ENCODE measurements at places on chromosomes 7 and 10.

DNA sequence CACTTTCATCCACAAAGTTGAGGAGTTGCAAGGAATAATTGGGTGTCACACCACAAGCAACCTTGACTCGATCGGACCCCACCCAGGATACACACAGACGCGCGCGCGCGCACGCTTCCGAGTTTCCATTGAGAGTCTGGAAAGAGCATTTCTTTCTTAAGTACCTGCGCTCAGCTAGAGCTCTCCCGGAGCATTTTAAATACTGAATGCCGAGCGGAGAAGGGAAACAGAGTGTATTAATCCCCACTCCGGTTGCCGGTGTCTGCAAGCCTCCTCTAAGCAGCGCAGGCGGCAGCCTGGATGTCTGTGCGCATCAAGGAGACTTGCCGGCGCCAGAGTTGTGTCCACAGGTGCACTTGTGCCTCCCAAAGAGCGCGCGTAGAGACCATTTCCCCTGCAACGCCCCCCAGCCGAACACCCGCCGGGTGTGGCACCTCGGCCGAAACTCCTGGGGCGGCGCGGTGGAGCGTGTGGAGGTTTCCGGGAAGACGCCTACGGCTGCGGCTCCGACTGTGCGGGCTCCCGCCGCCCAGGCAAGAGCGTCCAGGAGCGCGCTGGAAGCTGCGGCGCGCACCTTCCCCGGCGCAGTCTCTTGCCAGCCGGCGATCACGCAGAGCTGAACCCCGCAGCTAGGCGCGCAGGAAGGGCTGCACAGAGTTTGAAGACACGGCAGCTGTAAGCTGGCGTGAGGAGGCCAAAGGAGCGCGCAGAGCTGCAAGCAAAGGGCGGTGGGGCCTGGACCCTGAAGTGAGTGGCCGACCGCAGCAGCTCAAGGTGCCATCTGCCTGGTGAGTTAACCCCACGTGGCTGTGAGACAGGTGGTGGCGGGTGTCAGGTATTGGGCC lies 1.1 kb upstream of the FEZF1 start:
- no peak for DNase-seq

DNA sequence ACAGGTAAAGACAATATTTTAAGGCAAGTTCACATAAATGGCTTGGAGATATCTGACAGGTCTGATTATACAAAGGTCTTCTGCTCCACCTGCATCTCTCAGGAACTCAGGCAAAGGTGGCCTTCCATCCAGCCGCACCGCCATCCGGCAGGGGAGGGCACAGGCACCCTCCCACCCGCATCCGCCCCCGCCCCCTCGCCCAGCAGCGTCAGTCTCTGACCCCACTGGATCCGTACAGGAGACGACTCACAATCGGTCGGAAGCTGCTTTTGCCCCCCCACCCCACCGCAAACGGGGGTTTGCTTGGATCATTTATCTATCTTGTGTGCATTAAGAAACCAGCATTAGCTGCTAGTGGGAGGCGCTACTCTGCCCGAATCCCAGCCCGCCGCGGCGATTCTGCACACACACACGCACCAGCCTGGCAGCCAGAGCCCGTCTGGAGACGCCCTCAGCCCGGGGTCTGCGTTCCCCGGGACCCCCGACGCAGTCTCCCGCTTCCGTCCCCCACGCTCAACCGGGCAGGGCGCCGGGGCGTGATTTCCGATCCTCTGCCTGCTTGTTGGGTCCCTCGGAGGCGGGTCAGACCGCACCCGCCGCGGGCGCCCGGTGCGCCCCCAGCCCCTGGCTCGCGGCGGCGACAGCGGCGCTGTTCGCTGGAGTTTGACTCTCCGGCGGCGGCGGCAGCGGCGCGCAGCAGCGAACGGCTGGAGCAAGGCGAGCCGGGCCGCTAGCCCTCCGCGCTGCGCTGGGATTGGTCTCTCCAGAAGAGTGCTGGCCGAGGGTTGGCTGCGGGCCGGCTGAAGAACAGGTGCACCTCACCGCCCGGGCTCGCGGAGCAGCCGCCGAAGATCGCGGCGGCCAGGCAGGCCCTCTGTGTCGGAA lies 820 bp upstream of the NRG3 start:
- no peak for DNase-seq

DNA sequence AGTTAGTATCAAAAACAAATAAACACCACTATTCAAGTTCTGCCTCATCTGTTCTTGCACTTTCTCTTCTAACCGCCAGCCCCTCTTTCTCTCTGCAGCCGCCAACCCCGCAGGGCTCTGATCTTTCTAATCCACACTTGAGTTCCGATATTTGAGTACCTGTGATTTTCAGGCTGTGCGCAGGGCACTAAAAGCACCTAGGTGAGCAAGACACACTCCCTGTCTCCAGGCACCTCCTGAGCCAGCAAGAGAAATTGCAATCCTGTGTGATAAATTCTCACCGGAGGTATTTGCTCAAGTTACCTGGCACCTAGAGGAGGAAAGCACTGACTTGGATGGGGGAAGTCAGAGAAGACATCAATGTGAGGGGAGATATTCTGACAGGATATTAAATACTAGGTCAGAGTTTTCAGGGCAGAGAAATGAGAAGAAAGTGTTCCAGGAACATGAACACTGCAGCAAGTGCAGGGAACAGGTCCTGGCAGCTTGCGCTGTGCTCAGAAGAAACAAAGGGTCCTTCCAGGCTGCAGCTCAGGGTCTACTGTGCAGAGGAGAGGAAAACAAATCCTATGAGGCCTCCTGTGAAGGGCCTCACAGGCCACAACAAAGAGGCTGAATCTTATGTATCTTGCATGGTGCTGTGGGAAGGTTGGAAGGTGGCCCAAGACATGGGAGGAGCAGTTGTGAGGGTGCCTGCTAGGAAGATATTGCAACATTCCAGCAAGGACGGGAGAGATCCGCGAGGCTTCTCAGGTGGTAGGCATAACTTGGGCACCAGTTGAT lies 568.7 kb upstream of the MGMT start:
- no peak for DNase-seq

DNA sequence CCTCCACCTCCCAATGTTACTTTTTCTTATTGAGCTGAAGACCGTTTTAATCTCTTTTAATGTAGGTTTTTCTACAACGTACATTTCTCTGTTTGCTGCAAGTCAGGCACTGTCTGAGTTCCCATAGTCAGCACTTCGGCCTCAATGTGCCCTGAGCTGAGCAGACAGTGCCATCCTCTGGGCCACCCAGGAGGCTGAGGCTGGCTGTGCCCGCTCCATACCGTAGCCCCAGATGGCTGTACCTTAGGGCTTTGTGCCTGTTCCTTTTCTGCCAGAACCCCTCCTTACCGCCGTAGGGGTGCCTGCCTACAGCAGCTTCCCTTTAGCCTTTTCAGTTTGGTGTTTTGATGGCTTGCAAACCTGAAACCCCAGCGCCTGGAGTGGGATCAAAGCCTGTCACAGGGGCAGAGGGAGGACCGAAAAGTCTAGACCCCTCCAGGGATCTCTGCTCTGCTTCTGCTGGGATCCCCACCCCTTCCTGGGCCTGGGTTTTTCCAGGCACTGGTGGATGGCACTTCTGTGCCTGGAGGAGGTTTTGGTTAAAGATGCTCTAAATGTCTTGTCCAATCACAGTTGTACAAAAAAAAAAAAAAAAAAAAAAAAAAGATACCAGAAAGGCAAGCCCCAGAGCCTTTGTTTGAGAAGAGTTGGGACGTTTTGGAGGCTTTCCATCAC lies 9.0 kb downstream of the AGAP3 start:
- DNase-seq = no peak

Data from A172 (cell line).